ENCODE measurements at places on chromosomes 2 and 18.

- DNase-seq, result no peak
Measured at GRCh38 chr2:67070826-67071225, 326.3 kb upstream of the ETAA1 start.

- DNase-seq, result no peak
Measured at GRCh38 chr2:7015007-7015950, 98.1 kb downstream of the RNF144A start.

DNA sequence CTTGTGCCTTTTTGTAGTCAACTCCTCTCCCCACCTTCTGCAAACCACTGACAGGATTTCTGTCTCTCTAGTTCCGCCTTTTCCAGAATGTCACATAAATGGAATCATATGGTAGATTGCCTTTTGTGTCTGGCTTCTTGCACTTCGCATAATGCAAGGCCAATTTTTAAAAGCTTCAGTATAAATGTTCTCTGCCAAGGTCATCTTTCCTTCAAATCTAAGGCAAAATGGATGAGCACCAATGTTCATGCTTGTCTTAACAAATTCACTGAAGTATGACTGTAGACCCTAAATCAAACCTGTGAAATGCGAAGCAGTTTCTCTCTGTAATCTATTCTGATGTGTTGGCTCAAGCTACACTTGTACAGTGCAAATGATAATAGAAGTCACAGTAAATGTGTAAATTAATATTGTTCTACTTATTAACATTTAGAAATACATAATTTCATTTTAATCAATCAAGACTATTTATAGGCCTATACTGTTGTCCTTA lies 92.8 kb upstream of the GLS start:
- no peak for DNase-seq

DNA sequence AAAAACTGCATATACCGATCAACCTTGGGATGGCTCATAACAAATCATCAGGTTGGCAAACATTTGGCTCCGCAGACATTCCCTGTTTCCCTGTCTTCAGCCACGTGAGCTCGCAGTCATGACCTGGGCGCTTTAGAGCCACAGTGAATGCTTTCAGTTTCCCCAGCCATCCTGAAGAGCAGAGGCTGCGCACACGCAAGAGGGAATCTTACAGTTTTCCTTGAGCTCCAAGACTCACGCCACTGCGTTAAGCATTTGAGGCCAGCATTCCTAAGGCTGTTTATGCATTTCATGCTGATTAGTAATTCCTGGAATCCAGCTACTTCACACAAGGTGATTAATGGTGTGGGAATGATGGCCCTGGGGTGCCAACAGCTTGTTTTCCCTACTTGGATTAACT lies 95.1 kb downstream of the MTCL1 start:
- DNase-seq, result no peak

DNA sequence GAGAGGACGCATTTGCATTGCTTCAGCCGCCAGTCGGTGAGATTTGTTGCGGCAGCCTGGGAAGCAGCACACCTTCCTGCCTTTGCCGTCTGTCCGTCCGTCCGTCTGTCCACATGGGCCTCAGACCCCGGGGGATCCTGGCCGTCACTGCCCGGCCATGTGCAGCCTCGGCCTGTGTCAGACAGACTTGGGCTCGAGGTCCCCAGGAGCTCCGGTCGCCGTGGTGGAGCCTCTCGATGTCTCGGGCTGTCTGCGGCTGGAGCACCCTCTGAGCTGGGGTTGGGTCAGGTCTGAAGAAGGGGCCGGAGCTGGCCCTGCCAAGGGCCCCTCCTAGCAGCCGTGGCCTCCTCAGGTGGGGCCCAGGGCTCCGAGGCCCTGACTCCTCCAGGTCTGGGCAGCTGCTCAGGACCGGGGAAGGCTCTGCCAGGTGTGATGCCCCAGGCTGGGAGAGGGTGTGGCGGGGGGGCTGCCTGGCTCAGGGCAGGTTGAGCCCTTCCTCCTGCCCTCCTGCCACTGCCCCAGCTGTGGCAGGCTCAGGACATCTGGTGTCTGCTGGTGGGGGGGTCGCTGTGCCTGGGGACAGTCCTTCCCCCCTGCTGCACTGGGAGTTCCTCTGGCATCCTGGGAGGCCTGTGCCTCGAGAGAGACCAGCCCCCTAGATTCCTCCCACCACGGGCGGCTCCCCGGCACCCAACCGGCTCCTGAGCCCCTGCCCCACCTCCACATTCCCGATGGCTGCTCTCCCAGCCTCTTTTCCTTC lies 11.8 kb downstream of the NEU4 start:
- DNase-seq, result no peak

Measured in HepG2 (cell line).